Fibroblast of villous mesenchyme (primary cell): ENCODE measurements at places on chromosomes 12 and 14. TPM values are rescaled to one million over a fixed set of nuclear protein-coding genes. Genes with fewer than 3 reads are reported as not detected.

DNA sequence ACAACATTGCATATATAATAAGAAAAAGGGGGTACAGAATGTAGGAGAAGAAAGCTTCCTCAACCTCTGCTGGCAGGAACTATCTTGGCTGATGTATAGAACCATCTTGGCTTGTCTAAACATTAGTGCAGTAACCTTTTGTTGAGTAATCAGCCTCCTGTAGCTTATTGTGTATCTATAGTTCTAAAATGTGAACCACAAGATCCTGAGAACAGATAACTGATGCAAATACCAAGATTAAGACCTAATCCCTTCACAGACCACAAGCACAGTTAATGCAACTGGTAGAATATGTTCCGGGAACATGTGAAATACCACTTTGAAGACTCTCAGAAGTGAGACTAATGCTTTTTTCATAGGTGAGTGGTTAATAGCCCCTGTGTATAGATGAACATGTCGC is 50.7 kb upstream of the KCNC2 start:
- peak; percentile 47 for DNase-seq

The CPNE6 gene
- not detected in 2 replicates for total RNA-seq

GRCh38 chr14:88838015-88838414 is 13.6 kb downstream of the TTC8 start:
- DNase-seq = no peak

The ITGB7 gene
- total RNA-seq = under 0.01 TPM in 1 of 2 replicates, not detected in the other

The IL22 gene
- not detected in 2 replicates for total RNA-seq

The RTL1 gene
- total RNA-seq = not detected in 2 replicates

The NPFF gene
- not detected in 2 replicates for total RNA-seq

DNA sequence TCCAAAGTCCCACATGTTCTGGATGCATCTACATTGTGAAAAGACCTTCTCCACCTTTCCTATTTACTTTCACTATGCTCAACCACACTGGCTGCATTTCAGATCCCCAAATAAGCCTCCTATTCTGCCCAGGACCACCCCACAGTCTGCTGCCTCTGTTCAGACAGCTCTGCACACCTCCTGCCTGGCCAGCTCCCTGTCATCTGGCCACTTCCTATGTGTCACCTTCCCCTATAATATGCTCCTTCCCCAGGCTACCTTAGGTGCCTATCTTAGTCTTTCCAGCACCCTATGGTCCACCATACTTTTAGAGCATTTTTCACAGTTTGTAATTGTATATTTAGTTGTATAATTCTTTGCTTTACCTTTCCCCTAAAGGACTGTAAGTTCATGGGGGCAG is 50.5 kb downstream of the IFNG start:
- no peak for DNase-seq

GRCh38 chr12:22443379-22444316 is 100.7 kb downstream of the C2CD5 start:
- peak; percentile 81 for DNase-seq

The KRT75 gene
- not detected in 2 replicates for total RNA-seq

GRCh38 chr12:84607170-84607819 is 305.3 kb downstream of the SLC6A15 start:
- DNase-seq = no peak

DNA sequence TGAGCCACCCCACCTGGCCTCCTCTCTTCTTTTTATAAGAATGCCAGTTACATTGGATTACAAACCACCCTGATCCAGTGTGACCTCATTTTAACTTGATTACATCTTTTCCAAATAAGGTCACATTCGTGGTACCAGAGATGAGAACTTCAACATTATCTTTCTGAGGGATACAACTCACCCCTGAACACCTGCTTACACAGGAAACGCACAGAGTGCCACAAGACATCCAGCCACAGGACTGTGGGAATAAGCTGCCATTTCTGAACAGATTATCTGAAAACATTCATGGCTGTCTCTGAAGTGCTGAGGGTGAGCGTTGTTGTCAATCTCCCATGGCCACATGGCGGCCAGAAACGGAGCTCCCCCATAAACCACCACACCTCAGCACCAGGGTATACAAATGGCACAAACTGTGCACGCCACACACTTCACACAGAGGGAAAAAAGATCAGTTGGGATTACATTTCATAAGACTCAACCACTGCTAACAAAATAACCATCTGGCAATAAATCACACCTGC is 23.7 kb downstream of the FOXN3 start:
- no peak for DNase-seq

The EID3 gene
- 11.6 and 25.0 TPM in 2 replicates for total RNA-seq

DNA sequence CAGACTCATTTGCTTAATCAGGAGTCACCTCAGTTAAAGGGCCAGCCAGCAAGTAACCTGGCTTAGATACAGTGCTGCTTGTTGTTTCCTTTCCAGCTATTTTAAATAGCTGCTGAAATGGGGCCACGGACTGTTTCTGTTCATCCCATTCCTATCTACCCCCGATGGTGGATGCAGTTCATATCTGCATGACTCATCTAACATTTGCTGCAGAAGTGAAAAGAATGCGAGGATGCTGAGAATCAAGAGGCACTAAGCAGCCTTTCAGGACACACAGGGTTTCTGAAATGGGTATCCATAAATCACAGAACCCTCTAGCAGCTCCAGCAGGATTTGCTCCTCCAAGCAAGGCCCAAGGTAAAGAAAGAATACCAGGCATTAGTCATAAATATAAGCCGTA is 60.2 kb upstream of the RTRAF start:
- DNase-seq = peak; percentile 37

DNA sequence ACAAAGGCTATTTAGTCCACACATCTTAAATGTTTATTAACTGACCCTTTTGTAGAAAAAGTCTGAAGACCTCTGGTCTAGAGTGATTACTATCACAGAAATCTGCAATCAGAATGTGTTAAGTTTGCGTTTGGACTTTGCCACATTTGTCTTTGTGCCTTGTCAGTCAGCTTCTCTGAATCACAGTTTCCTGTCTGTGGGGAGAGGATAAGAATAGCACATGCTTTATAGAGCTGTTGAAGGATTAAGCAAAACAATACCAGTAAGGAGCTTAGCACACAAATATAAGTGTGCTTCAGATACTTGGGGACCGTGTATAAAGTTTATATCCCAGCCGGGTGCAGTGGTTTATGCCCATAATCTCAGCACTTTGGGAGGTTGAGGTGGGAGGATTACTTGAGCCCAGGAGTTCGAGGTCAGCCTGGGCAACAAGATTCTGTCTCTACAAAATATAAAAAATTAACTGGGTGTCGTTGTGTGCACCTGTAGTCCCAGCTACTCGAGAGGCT is 63.0 kb upstream of the BTG1 start:
- peak; percentile 38 for DNase-seq

- DNase-seq = no peak
Measured at GRCh38 chr12:17528394-17528793, 561.6 kb downstream of the RERGL start.

The MYRFL gene
- total RNA-seq = not detected in 2 replicates

- no peak for DNase-seq
Measured at GRCh38 chr12:103848143-103848542, 7.1 kb upstream of the NT5DC3 start.

The IL26 gene
- not detected in 2 replicates for total RNA-seq

DNA sequence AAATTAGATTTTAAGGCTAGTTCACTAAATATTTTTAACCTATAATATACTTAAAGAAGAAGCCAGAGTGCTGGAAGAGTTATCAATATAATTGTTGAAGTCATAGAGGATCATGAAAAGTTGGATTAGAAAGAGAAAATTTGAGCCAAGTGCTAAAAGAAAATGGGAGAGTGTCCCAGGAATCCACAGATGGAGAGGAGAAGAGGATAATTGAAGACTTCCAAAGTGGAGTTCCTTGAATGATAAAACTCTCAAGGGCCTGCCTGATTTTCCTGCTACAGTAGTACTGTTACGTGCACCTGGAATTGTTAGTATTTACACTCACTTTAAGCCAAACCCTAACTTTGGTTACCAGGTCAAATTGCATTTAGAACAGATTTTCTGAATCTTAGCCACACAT is 113.2 kb downstream of the MSRB3 start:
- no peak for DNase-seq

- DNase-seq = no peak
Measured at GRCh38 chr12:75389706-75390105, 1.2 kb upstream of the GLIPR1L2 start.

The CABP1 gene
- total RNA-seq = not detected in 2 replicates

- DNase-seq = no peak
Measured at GRCh38 chr12:76622915-76623314, 63.3 kb upstream of the OSBPL8 start.

The TMPRSS12 gene
- total RNA-seq = under 0.01 TPM in 1 of 2 replicates, not detected in the other

GRCh38 chr12:26032290-26032689 is 73.8 kb downstream of the RASSF8 start:
- no peak for DNase-seq

DNA sequence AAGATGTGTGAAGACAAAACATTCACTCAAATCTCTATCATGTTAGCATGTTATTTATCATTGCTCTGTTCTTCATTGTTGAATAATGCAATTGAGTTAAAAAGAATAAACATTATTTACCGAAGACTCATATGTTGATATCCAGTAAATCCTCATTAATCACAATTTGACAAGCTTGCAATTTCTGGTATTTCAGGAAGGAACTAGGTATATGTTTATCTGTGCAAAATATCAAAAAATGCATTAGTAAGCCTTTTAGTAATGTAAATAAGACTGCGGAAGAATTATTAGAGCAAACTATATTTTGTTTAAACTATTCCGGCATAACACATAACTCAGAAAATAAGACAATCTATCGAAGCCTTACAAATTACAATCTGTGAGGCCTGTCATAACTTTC is 222.7 kb upstream of the NOVA1 start:
- DNase-seq = no peak

DNA sequence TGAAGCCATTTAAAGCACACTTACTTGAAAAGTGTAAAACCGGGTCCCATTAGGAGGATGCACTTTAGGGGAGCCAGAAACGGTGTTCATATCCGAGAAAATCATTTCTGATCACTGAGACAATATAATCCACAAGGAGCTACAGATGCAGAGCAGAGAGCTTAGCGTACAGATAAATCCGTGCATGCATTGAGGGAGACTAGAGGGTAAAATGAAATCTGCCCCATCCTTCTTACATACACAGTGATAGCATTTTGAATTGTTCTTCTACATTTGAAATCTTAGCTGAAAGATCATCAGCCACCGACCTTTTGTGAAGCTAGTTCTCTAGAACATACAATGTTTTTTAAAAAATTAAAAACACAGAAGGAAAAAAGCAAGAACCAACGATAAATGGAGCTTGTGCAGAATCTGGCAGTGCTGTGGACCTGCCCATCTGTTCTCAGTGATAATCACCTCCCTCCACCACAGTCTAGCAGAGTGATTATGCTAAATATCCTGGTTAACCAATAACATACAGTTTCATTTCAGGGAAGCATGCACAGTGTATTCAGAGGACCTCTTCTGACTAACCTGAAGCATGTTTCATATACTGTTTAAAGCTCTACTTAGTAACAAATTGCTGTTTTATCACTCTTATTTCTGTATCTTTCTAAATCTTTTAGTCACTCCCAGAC is 161.1 kb downstream of the PPFIA2 start:
- no peak for DNase-seq

- DNase-seq = no peak
Measured at GRCh38 chr12:29682088-29682487, 101.7 kb downstream of the TMTC1 start.

DNA sequence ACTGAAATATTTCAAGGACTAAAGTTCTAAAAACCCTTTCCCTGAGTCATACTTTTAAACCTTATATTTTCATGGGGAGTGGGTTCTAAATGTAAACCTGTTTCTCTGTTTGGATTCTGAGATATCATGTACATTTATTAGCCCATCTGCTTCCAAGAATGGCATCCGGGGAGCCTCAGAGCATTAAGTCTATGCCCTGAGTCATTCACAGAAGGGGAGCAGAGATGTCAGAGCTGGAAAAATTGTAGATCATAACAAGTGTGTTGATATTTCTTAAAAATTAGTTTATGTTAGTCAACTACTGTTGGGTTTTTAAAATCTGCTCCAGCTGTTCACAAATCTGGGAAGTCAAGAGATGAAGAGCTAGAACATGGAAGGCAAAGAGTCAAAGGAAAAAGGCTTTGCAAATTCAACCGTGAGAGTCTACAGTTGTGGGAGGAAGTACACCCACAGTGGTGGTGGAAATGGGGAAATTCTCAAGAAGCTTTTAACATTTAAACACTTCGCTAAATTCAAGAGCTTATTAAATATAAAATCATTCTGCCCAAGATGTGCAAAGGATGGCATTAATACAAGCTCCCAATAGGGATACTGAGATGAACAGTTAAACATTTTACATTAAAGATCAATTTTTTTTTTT is 70.5 kb upstream of the FLRT2 start:
- peak; percentile 85 for DNase-seq

DNA sequence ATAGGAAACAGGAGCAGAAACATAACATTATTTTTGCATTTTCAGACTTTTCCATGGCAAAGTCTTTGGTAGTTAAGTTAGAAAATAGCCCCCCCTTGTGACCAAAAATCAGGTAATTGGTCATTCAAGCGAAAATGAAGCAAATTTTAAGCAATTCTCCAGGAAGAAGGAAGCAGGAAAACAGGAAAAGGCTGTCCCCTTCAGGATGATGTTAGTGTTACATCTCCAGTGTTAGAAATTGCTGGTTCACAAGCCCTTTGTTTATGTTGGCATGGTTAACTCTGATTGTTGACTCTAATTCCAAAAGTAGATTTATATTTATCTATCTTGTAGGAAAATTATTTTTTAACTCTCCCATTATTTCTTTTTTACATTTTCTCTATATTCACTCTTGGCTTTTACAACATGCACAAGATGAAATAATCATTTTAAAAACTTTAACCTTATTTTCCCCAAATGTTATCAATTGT is 18.8 kb upstream of the GAS2L3 start:
- DNase-seq = peak; percentile 88

The GLT8D2 gene
- 51.4 and 55.1 TPM in 2 replicates for total RNA-seq

DNA sequence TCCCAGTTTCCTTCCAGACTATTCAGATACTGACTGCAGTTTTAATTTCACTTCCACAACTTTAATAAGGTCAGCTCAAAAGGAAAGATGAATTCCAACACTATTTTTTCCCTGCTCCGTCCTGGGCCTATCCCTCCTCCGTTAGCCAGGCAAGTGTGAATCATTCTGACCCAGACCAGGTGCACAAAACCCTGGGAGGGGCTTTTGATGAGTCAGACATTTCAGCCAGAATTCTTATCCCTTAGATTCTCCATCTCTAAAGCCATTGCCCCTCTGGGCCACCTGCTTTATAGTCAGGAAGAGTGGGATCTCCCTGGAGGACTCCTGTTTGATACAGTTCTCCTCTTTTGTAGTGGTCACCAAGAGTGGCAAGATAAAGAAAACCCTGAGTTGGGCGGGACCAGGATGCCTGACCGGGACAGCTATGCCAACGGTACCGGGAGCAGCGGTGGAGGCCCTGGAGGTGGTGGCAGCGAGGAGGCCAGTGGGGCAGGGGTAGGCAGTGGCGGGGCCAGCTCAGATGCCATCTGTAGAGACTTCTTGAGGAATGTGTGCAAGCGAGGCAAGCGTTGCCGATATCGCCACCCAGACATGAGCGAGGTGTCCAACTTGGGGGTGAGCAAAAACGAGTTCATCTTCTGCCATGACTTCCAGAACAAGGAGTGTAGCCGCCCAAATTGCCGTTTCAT is 2.2 kb downstream of the ZC3H10 start:
- no peak for DNase-seq

DNA sequence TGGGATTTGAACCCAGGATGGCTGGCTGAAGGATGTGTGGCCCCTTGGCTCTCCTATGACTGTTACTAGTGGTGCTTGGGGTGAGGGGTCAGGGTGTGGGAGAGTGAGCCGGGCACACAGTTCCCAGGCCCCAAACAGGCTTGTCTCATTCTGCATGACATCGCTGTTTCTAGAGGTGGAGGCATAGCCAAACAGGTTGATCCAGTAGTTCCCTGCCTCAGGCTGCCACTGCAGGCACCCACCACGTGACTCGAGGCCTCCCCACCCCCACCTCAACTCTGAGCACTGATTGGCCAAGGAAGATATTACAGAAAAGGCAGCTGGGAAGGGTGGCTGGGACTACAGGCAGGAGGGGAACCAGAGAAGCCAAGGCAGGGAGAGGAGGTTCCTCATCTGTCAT is 102.6 kb downstream of the NCOR2 start:
- DNase-seq = no peak
